Astrocyte (in vitro differentiated cells and primary cell): ENCODE measurements at places on chromosomes 3 and 15. TPM values are rescaled to one million over a fixed set of nuclear protein-coding genes. Genes with fewer than 3 reads are reported as not detected.

DNA sequence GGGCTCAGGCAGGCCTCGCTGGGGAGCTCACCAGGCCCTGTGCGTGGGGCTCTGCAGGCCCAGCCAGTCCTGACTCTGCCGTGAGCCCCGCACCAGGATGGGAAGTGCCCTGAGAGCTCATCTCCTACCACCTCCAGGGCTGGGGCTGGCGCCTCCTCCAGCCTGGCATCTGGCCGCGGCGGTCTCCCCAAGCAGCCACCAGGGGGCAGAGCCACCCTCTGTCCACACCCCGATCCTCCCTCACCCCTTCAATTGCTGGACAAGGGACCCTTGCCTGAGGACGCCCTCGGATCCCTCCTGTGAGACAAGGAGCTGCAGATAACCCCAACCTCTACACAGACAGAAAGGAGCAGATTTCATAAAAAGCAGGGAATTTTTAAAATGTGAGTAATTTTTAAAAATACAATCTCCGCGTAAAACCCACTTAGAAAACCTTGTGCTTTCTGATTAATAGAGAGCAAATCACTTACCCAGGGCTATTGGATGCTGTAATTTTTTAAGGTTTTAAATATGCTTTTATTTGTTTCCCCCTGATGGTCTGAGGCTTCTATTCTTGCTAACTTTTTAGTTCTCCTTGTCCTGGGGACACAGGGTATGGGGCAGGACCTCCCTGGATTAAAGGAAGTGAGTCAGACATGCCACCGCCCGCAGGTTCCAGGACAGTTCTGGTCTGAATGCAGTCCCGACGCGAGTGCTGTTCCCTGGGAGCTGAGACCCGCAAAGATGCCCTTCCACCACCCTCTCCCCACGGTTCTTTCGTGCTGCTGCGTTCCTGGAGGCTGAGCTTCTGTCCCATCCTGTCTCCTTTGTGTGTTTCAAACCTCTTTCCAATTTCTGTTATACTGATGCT lies 52.3 kb upstream of the CHRNA7 start:
- no peak for DNase-seq

- no peak for DNase-seq
Measured at GRCh38 chr3:128800241-128801187, 74.5 kb downstream of the RAB7A start.

GRCh38 chr3:74529145-74529544 lies 85.3 kb downstream of the CNTN3 start:
- DNase-seq, result no peak

Gene PCSK6
- 0.36 and 1.3 TPM in 2 replicates for total RNA-seq

- DNase-seq, result no peak
Measured at GRCh38 chr15:86236356-86237110, 156.9 kb downstream of the AGBL1 start.

Gene GOLGA8J
- 0.67 TPM in 1 of 2 replicates, not detected in the other for total RNA-seq

- DNase-seq, result no peak
Measured at GRCh38 chr15:33157371-33158037, 37.0 kb downstream of the FMN1 start.

DNA sequence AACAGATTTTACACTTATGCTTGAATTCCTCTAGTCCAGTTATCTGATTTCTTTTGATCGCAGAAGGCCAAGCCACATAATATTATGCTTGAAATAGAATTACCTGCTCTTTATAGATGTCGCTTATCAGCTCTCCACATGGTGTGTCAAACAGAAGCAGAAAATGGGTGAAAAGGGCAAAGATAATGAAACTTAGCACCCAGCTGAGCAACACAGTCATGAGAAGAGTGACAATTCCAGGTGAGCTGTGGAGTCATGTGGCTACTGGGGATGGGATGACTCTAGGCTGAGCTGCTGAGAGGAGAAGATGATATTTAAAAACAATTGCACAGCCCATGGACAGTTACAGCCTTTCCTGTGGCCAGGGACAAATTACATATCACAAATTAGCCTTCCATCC lies 398.7 kb upstream of the PDZRN3 start:
- DNase-seq, result no peak

- no peak for DNase-seq
Measured at GRCh38 chr3:176896640-176897039, 300.6 kb downstream of the TBL1XR1 start.

DNA sequence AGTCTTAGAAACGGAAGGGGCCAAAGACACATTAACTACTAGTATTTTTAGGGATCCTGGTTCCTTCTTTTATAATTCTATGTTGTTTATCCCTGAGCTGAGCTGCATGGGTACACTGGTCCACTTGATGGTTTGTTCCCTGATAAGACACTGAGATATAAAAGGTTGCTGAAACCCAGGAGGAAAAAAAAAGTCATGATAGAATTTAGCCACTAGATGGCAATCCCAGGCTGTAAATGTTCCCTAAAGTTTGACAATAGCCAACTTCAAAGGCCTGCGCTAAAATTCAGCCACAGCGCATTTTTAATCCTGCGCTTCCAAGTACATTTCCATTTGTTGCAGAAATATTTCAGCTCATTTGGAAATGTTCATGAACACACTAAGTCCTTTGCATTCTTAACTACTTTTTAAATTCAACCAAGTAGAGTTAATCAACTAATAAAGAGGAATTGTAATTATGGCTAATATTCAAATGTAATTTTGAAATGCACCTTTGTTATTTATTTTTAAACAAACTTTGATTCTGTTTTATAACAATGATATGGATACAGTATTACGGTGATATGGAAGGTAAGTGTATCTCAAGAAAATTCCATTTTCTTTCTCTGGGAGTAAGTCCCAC lies 249.3 kb upstream of the FEZF2 start:
- peak; percentile 33 for DNase-seq

Gene C3orf85
- total RNA-seq, result not detected in 2 replicates

GRCh38 chr15:63509955-63510940 lies 5.9 kb downstream of the USP3 start:
- peak; percentile 78 for DNase-seq

- no peak for DNase-seq
Measured at GRCh38 chr3:15809313-15809712, 11.5 kb upstream of the ANKRD28 start.

Gene AADACL2
- total RNA-seq, result not detected in 2 replicates

- DNase-seq, result no peak
Measured at GRCh38 chr3:179147514-179147872, 664 bp upstream of the PIK3CA start.

Gene SYNM
- total RNA-seq, result 9.7 and 10.1 TPM in 2 replicates

Gene MAP6D1
- 4.6 and 4.8 TPM in 2 replicates for total RNA-seq

DNA sequence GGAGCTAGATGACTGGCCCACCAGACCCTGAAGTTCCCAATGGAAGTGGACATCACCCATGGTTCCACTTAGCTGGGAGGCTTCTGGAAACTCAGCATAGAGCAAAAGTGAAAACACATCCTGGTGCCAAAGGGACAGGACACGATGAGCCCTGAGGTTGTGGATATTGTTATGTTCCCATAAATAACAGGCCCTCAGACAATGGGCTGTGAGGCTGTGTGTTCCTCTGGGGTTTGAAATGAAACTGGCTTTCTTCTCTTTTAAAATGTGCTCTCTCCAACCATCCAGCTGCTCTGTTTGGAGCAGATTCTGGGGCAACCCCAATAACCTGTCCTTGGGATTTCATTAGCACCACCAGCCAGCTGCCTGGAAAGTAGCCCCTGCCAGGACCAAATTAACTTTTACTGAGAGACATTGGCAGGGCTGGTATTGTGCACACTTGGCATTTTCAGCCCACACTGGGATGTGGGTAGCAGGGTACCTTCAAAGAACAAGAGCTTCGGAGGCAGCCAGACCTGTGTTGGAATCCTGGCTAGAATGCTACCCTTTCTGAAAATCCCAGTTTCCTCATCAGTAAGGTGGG lies 97.5 kb downstream of the DNAJB8 start:
- no peak for DNase-seq

Gene CLRN1
- total RNA-seq, result not detected in 2 replicates

- peak; percentile 60 for DNase-seq
Measured at GRCh38 chr3:186217820-186218164, 108.9 kb upstream of the ETV5 start.

Gene ATP13A3
- 76.3 and 79.2 TPM in 2 replicates for total RNA-seq
